Astrocyte (in vitro differentiated cells and primary cell): ENCODE measurements at places on chromosomes 2 and 18. TPM values are rescaled to one million over a fixed set of nuclear protein-coding genes. Genes with fewer than 3 reads are reported as not detected.

The CD302 gene
- total RNA-seq: 0.34 and 0.41 TPM in 2 replicates

DNA sequence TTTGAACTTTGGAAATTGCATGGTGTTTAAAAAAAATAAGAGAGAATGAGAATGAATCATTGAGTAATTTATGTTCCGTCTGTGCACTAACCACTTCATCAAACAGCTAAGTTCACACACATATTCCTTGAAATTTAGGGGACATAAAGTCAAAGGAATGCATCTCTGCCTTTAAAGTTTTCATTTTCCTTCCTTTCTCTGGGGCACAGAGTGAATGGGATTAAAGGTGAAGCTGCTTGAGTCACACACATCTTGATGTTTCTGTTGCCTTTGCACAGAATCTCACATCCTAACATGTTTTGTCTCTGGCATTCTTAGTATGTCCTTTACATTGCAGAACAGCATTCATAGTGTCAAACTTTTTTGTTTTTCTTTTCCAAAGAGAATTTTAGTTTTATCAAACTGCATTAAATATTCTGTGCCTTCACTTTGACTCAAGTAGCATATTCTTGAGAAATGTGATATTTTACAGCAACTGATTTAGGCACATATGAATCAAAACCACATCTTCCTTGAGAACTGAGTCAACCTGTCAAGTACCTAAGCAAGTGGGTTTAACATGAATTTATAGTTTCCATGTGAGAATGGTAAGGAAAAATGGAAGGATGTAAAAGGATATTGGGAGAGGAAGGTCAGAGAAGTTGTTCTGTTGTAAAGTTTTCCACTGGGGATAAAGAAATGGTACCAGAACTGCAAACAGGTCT is 169.1 kb upstream of the THUMPD2 start:
- DNase-seq: peak; percentile 75
- no peaks in the 10 kb centered on the region for H3K36me3 ChIP-seq
- peaks cover 14% of the 10 kb centered on the region for H3K4me1 ChIP-seq

The CCDC150 gene
- 2.2 and 4.4 TPM in 2 replicates for total RNA-seq

- no peaks in the 10 kb centered on the region for H3K36me3 ChIP-seq
- no peak for DNase-seq
- H3K4me3 ChIP-seq: no peak overlapping the region
- H3K4me1 ChIP-seq: no peaks in the 10 kb centered on the region
- H3K27me3 ChIP-seq: no peaks in the 10 kb centered on the region
- no peak overlapping the region for H3K27ac ChIP-seq
Measured at GRCh38 chr2:237652181-237652580, 24.8 kb downstream of the LRRFIP1 start.

GRCh38 chr2:217831306-217831705 is 171.5 kb downstream of the TNS1 start:
- peaks cover 6% of the 10 kb centered on the region for H3K4me1 ChIP-seq
- no peak overlapping the region for H3K4me3 ChIP-seq
- DNase-seq: no peak

The NMUR1 gene
- not detected in 2 replicates for total RNA-seq

The PTPRM gene
- 53.1 and 59.6 TPM in 2 replicates for total RNA-seq

The PDE11A gene
- total RNA-seq: 0.45 and 0.89 TPM in 2 replicates
